ENCODE measurements at places on chromosomes 4 and X.

DNA sequence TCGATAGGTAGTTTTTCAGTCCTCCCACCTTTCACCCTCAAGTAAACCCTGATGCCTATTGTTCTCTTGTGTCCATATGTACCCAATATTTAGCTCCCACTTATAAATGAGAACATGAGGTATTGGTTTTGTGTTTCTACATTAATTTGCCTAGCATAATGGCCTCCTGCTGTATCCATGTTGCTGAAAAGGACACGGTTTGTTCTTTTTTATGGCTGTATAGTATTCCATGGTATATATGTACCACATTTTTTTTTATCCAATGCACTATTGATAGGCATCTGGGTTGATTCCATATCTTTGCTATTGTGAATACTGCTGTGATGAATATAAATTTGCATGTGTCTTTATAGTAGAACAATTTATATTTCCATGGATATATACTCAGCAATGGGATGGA is 199.2 kb downstream of the RAB28 start:
- DNase-seq, result no peak

DNA sequence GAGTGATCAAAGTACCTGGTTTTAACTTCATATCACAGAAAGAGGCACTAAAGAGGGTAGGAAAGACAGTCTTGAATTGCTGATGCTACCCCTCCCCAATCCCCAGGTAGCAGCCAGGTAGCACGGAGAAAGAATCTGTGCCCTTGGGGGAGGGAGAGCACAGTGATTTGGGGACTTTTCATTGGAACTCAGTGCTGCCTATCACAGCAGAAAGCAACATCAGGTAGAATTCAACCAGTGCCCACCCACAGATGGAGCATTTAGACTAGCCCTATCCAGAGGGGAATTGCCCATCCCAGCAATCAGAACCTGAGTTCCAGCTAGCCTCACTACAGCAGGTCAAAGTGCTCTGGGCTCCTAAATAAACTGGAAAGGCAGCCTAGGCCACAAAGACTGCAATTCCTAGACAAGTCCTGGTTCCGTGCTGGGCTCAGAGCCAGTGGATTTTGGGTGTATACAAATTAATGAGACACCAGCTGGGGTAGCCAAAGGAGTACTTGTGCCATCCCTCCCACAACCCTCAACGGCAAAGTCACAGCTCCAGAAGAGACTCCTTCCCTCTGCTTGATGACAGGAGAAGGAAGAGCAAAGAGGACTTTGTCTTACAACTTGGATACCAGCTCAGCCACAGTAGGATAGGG is 228.1 kb downstream of the THOC2 start:
- DNase-seq, result no peak

DNA sequence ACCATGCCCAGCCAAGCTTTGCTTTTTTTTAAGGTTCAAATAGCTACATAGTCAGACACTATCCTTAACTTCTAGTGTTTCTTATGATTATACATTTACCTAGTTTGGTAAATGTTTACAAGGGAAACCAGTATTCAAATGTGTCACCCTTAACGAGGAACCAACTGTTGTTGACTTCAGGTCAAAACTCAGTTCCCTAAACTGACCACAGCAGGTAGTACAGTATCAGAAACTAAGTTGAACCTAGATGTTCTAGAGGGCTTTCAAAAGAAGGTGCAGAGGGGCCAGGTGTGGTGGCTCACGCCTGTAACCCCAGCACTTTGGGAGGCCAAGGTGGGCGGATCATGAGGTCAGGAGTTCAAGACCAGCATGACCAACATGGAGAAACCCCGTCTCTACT is 11.3 kb downstream of the GPC4 start:
- no peak for DNase-seq

GRCh38 chr4:117334451-117335188 is 249.2 kb upstream of the TRAM1L1 start:
- DNase-seq, result no peak

GRCh38 chr4:22174640-22175039 is 226.1 kb upstream of the KCNIP4 start:
- no peak for DNase-seq

GRCh38 chrX:39551762-39552161 is 546.0 kb downstream of the BCOR start:
- DNase-seq, result no peak

DNA sequence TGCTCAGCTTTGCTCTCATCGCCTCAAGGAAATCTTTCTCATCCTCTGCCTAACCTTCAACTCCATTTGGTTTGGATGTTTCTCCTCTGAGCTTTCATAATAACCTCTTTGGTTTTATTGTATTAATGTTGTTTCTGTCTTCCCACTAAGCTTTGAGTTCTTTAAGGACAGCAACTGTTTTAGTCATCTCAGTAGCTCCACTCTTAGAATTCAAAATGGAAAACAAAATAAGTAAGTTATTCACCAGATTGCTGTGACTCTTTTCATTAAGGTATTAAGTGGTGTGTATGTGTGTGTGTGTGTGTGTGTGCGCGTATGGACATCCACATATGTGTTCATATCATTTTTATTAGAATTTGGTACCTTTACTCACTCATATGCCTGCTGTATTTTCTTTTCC is 279.2 kb upstream of the BOD1L1 start:
- DNase-seq, result no peak

Data from activated CD8-positive, alpha-beta memory T cell treated with anti-CD3 and anti-CD28 coated beads for 1 hour (primary cell).